ENCODE measurements at places on chromosomes 11 and 22.

DNA sequence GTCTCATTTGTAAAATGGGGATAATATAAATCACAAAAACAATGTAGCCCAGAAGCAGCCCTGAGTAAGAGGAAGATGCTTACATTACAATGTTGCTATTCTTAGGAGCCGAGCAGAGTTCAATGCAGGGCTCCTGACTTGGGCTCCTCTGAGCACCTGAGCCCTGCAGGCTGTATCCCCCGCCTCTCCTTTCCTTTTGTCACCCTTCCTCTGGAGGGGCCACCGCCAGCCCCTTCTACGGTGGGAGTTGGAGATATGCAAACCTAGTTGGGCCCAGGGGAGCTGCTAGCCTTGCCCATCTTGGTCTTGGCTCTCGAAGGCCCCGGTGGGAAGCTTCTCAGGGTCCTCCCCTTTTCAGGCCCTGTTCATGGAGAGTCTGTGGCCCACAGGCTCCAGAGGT, 8.4 kb upstream of the CSNK1E start:
- DNase-seq = no peak

- DNase-seq = no peak
Measured at GRCh38 chr11:61635787-61636186, 44.4 kb upstream of the DAGLA start.

DNA sequence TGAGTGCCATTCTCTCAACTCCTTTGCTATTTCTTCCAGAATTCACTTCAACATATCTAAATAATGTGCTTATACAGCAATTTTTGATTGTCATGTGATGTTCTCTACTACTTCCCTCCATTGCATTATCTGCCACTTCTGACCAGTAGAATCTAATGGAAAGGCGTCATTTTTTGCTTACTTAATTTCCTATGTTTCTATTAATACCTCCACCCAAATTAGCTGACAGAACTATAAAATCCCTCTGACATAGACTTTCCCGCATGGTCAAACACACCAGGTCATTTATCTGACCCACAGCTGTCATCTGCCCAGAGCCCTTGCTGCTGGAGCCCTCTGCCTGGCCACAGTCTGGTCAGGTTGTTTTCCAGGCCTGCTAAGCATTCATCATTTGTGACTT, 258.6 kb upstream of the NARS2 start:
- no peak for DNase-seq

- no peak for DNase-seq
Measured at GRCh38 chr11:128786507-128786906, 80.6 kb downstream of the KCNJ1 start.

DNA sequence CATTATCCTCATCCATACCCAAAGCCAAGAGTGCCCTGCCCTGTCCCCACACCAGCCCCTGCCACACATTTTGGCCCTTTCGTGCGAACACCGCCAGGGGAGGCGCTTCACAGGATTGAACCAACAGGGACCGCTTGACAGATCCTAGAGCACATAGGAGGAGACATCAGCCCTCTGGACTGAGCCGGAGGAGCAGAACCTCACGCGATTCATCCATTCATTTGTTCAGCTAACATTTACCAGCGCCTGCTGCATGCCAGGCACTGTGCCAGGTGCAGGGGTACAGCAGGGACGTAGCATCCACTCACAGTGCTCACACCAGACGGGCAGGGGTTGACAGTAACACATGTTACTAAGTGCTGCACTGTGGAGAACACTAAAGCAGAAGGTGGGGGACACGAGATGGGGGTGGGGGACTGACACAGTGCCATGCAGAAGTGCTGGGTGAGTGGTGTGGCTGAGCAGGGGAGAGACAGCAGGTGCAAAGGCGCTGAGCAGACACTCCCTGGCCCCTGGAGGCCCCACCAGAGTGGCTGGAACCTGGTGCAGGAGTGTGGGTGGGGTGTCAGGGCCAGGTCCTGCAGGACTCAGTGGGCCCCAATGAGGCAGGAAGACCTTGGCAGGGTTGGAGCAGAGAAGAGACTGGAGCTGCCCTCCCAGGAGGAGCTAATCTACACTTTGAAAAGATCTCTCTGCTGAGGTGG, 3.4 kb downstream of the GNAZ start:
- DNase-seq = no peak

GRCh38 chr11:5339771-5340322, 3.5 kb downstream of the OR51B5 start:
- no peak for DNase-seq

DNA sequence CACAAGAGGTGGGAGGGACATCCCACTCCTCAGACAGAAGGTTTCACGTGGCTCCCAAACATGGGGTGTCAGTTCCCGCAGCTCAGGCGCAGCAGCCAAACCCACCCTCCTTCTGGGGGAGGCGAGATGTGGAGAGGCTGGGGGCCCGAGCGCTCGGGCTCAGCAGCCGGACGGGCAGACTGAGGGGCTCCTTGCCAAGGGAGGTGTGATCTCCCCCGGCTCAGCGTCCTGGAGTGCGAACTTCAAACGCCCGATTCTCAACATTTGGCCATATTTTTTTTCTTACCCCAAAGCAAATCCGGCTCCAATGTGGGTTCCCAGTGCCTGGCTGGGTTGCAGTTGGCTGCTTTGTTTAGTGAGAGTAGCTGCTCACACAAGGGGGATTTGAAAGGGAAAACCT, 477.9 kb downstream of the MN1 start:
- DNase-seq = no peak

DNA sequence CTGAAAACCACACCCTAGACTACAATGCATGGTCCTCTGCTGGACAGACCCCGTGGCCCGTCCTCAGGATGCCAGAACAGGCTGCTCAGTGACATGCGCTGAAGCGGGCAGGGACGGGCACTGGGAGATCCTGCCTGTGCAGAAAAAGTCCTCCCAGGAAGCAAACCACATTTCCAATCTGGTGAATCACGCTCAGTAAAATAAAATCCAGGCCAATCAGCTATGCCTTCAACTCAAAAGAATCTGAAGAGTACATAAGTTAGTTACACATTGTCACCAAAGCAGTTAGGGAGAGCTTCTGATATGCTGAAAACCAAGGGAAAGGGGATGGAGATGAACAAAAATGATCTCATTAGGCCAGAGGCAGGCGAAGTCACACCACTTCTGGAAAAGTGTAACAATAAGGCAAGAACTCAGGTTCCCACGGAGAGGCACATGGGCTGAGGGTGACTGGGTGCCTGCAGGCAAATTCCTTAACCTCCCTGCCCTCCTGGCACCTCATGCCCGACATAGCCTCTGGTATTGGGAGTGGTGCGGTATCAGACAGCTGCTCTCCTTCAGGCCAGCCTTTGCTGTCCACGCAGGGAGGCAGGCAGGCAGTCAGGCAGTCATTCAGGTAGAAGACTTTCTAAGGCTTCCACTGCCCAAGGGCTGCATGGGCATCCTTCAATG, 66.4 kb downstream of the APOL5 start:
- DNase-seq = no peak

GRCh38 chr22:26535603-26535908, 23.3 kb upstream of the TFIP11 start:
- DNase-seq = no peak

DNA sequence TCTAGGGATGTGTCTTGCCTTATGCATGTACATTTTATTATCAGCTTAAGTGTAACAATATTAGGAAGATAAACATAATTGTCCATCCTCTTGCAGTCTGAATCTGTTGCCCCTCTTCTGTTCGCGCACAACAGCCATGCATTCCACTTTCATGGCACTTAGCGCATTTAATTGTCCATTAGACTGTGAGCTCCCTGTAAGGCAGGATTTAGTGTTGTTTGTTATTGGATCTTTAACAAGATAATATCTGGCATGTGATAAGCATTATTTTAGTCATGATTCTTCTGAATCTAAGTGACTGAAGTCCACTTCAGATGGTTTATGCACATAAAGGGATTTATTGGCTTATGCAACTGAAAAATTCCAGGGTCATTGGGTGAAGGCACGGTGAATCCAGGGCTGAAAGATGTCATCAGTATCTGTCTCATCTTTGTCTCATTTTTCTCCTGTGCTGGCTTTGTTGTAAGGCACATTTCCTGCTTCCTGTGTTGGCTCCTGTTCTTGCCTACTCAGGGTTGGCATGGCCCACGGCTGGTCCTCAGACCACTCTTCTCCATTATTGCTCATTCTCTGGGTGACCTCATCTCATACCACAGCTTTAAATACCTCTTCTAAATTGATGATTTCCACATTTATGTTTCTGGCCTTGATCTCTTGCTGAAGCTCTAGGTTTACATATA, 37.6 kb downstream of the ATXN10 start:
- DNase-seq = no peak

GRCh38 chr11:67240576-67241389, 25.5 kb upstream of the GRK2 start:
- DNase-seq = peak; percentile 58

- DNase-seq = no peak
Measured at GRCh38 chr11:95792700-95793099, 2.4 kb downstream of the CEP57 start.

GRCh38 chr22:11066458-11067285, 4461.3 kb upstream of the OR11H1 start:
- no peak for DNase-seq

- no peak for DNase-seq
Measured at GRCh38 chr11:77449060-77449521, 24.8 kb downstream of the PAK1 start.

GRCh38 chr11:35725885-35726284, 63.3 kb downstream of the TRIM44 start:
- DNase-seq = no peak

GRCh38 chr11:78467931-78468330, 50.3 kb upstream of the GAB2 start:
- no peak for DNase-seq

GRCh38 chr11:84899740-84900139, 727.4 kb downstream of the DLG2 start:
- DNase-seq = no peak

DNA sequence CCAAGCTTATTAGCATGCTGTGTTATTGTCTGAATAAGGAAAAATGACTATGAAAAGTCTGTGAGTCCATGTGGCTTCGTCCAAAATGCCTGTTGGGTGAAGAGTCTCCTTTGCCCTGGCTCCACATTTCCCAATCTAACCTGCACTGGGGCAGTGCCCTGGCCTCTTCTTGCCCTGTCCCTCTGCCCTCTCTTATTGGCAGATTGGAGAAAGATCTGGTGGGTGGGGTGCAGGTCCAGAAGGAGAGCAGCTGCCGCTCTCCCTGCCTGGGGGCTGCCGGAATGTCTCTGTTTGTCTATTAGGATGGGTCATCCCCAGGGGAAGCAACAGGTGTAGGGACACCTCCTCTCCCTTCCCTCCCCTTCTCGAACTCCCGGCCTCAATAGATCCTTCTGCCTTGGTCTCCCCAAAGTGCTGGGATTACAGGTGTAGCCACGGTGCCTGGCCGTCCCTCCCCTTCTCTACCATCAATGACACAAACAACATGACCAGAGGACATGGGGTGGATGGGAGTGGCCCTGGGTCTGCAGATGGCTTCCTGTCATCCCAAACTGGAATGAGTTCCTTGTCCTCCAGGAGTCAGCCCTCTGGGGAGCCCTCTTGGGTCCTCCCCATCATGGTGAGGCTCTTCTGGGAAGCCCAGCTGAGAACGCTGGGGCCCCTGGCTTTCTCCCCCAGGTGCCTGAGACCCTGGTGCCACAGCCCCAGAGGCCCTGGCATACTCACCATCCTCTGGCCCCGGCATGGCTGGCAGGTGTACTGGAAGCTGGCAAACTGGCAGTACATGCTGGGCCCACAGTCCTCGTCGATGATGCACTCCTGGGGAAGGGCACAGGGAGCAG, 40.5 kb downstream of the DKK3 start:
- DNase-seq = no peak

DNA sequence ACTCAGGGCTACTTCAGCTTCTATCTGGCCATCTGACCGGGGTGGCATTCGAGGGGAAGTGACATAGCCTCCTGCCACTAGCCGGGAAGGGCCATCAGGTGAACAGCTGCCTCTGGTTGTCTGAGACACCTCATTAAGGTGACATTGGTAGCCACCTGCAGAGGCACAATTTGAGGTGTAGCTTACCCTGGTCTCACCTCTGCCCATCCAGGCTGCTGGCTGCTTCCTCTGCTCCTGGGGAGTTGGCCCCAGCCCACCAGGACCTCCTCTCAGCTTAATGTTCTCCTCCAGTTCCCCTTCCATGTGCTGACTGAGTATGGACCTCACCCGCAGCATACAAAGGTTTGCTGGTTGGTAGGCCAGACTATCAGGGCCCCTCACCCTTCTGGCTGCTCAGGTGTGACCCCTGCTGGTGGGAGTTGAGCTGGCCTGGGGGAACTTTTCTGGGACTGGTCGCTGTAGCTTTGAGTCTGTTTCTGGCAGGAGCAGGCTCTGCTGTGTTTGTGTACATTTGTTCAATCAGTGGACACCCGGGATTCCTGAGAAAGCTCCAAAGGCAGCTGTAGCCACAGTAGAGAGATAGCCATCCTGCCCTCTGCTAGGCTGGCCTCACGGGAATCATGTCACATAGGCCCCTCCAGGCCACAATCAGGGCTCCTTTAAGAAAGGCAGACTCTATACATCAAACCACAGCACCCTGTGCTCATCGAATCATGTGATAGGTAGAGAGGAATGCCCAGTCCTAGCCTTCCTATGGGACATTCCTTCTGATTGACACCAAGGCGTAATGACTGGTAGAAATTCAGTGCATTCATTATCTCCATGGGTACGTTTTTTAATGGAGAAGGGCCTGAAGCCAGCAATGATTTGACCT, 295.1 kb upstream of the PLET1 start:
- DNase-seq = peak; percentile 51

DNA sequence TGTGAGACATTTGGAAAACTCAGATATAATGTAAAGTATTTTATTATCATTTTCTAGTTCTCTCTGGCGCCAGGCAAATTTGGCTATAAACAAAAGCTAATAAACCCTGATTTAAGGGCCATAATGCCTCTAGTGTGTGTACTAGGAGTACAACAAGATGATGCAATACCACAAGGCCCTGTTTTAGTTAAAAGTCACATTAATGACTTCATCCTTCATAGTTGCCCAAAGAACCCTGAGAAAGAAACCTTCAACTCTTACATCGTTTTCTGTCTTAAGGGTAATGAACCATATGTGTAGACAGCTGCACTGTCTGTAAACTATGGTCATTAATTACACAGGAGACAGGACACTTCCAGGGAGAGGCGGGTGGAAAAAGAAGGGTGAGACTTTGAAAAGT, 538.4 kb downstream of the FAM181B start:
- no peak for DNase-seq

GRCh38 chr11:10387206-10388083, 67.6 kb upstream of the AMPD3 start:
- DNase-seq = no peak
